ENCODE measurements at places on chromosomes 5 and 9. TPM values are rescaled to one million over a fixed set of nuclear protein-coding genes. Genes with fewer than 3 reads are reported as not detected.

- no peak for DNase-seq
These were observed 299.8 kb downstream of the TMEM38B start for GRCh38 chr9:105993921-105994715.

TMEM232 gene
- polyA plus RNA-seq, result 1.4 TPM

DNA sequence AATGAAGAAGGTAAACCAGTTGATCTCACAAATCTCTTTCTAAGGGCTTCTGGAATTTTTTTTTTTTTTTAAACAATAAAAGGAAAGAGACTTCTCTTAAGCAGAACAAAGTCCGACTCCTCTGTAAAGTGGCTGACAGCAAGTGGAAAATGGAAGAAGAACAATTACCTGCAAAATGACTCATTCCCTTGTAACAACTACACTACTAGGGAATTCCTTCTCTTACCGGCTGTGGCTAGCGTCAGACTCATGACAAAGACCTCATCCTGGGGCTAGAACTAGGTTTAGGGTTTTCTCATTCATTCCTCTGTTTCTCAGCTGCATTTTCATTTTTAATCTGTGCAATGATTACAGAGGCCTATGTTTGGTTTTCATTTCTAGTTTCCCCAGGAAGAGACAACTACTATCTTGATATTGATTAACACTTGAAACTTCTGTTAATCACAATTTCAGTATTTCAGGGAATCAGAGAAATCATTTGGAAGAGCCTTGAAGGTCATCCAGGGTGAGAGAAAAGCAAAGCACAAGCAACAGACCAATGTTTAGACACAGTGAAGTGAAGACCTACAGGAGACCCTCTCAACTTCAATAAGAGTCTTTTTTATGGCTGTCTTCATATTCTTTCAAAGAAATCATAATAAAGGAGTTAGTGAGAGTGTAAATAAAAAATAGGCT lies 437.9 kb downstream of the RAB3C start:
- DNase-seq, result no peak

DNA sequence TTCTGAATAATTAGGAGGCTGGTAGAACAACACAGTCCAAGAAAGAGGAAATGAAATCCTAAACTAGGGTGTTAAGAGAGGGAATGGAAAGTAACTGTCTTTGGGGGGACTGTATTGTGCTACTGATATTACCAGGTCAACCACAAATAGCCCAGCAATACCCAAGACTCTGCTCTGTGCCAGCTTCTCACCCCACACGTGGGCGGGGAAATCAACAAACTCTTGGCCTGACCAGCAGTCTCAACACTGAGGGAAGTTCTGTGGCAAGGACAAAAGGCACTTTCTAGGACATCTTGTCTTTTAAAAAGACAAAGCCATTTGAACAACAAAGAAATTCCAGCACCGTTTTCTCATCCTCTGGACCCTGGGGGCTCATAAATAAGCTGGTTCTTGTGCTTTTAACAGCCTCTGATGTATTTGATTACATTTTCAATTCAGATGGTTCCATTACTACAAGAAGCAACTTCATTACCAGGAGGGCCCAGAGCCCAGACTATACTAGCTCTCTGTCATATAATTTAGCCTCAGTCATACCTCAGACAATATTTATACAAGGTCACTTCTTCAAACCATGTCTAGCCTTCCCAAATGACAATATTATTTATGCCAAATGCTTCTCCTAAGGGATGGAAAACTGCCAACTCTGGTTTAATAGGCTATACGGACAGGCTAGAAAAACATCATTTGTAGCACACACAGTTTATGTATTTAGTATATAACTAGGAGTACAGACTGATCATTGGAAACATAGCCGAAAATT lies 297.8 kb downstream of the CWC27 start:
- DNase-seq, result no peak

Data from CD14-positive monocyte (primary cell).